ENCODE measurements at places on chromosomes 12 and 14.

DNA sequence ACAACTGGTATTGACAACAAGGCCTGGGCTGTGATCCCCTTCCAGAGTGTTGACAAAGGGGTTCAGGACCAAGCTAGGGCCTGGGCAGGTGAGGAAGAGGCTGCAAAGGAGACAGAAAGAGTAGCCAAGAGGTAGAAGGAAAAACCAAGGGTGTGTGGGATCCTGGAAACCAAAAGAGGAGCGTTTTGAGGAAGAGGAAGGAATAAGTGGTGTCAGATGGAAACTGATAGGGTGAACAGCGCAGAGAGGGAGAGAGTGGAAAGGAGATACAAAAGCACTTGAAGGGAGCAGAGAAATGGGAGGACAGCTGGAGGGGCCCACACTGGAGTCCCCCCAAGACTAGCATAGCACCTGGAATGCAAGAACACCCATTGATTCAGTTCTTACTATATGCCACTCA lies 8.3 kb upstream of the HVCN1 start:
- no peak for DNase-seq

GRCh38 chr12:110537605-110538409 lies 35.7 kb downstream of the RAD9B start:
- DNase-seq = no peak

- DNase-seq = no peak
Observed at GRCh38 chr12:115421796-115422709, 738.1 kb upstream of the TBX3 start.

DNA sequence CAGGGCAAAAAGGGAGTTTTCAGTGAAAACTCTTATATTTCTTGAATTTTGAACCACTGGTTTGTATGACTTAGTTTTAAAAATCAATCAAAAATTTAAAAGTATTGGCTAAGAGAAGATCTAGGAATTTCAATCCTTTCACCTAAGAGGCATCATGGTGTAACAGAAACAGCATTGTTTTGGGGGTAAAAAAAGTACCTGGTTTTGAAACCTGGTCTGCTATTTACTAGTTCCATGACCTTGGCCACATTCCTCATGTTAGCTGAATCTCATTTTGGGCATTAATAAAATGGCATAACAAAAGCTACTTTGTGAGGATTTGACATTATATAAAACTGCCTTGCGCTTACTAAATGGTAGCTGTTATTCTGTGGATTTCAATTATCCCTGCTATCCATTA lies 16.7 kb upstream of the GNPNAT1 start:
- DNase-seq = no peak

GRCh38 chr12:2976581-2976996 lies 17.4 kb downstream of the TEAD4 start:
- no peak for DNase-seq

- no peak for DNase-seq
Observed at GRCh38 chr12:40192704-40193255, 32.0 kb upstream of the LRRK2 start.

GRCh38 chr12:132071040-132071810 lies 72.9 kb downstream of the DDX51 start:
- no peak for DNase-seq

DNA sequence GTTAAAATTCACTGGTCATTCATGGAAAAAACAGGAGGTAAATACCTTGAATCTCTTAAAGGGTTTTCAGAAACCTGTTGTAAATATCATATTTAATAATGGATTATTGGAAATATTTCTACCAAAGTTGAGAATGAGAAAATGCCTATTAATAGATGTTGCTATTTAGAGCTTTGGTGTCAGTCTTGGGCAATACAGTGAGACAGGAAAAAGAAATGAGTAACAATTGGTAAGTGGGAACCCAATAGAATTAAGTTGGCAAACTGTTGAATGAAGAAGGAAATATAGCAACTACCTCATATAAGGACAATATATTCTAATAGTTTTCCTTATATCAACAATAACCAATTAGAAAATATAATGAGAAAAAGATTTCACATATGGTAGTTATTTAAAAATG lies 78.0 kb downstream of the ATF7IP start:
- no peak for DNase-seq

GRCh38 chr12:116202940-116203339 lies 74.6 kb downstream of the MED13L start:
- no peak for DNase-seq

- DNase-seq = no peak
Observed at GRCh38 chr12:96098631-96099030, 63.2 kb upstream of the LTA4H start.

GRCh38 chr12:128971802-128972201 lies 118.5 kb downstream of the GLT1D1 start:
- no peak for DNase-seq

GRCh38 chr12:104137902-104138796 lies at the start of gene NFYB:
Gene NFYB (minus strand): TSS chr12:104138210. CDS start chr12:104135453, 2,757 bp downstream.
- DNase-seq = peak; percentile 82

DNA sequence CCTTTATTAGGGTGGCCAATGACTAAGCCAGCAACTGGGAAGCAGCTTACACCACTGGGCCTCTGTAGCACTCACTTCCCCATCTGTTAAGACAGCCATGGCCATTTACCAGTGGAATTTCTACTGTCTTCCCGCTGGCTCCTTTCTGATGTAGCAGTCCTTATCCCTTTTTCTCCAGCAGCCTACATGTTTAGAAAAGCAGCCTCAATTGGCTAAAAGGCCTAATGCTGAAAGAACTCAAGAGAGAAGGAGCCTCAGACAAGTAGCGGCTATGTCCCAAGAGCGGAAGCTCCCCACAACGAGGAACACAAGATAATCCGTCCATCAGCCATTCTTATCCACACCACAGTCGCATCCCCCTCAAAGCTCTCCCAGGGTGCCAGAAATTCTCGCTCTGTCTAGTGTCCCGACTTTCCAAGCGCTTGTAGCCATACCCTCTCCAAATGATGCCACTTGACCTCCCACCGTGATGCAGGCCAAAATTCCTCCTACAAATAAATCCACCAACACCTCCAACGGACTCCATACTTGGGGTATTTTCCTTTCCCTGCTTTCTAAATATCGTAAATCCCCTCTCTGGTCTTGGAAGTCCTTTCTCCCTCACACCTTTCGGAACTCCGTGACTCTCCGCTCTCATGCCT lies 624 bp downstream of the M6PR start:
- DNase-seq = no peak

- no peak for DNase-seq
Observed at GRCh38 chr14:102189874-102190273, 50.2 kb downstream of the WDR20 start.

DNA sequence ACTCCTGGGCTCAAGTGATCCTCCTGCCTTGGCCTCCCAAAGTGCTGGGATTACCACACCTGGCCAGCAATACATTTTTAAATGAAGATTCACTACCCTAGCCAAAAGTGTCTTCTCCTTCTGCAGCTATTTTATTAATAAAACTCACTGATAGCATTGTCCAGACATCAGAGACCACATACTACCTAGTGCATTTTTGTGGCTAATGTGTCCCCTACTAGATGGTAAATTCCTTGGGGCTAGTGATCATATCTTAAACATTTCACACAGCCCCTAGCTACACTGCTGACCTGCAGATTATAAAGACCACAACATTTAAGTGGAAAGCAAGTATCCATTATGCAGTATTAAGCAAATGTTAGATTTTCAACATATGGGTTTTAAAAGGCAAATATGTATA lies 17.0 kb downstream of the DTD2 start:
- DNase-seq = no peak

GRCh38 chr14:21923820-21924219 lies 250.2 kb upstream of the OR4E1 start:
- no peak for DNase-seq

GRCh38 chr12:25819691-25820090 lies 138.8 kb upstream of the RASSF8 start:
- no peak for DNase-seq

GRCh38 chr14:62079038-62079437 lies 316.8 kb downstream of the SNAPC1 start:
- no peak for DNase-seq

DNA sequence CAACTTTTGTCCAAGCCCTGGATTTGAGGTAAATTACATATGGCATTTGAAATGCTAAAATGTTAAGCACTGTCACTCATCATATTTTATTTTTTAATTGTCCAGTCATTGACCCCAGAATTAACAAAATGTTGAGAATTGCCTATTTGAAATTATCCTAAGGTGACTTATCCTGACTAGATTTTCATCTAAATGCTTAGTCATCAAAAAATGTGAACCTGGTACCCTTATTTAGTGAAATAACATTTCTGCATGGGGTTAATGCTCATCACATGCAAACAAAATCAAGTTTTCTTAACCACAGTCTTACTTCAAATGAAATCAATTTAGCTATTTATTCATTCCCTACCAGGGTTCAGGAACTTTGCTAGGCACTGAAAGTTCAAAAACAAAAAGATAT lies 232.0 kb upstream of the DCN start:
- no peak for DNase-seq

- no peak for DNase-seq
Observed at GRCh38 chr12:92118826-92119536, 26.7 kb downstream of the BTG1 start.

GRCh38 chr14:85634205-85634604 lies 104.3 kb downstream of the FLRT2 start:
- DNase-seq = no peak

DNA sequence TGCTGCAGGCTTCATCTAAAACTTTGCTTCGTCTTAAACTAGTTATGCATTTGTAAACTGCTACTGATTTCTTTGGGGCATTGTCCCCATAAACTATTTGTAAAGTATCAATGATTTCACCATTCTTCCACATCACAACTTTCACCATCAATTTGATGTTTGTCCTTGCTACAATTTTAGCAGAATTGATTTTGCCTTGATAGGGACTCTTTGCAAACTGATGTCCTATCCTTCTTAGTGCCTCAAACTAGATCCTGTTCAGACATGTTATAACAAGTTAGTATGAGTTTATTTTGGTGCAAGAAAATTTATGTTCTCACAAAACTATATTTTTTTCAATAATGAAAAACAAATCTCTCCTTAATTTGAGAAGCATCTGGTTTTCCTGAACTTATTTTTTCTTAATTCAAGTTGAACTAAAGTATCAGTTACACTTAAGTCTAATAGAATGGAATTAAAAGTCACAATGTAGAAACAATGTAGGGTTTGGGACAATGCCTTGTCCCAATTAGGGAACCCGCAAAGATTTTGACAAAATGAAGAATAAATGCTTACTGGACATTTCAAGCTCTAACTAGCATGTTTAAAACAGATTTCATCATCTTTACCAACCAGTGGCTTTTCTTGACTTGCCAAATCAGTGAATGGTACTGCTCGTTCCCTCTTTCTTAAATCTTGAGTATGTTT lies 10.1 kb upstream of the ARID4A start:
- no peak for DNase-seq

DNA sequence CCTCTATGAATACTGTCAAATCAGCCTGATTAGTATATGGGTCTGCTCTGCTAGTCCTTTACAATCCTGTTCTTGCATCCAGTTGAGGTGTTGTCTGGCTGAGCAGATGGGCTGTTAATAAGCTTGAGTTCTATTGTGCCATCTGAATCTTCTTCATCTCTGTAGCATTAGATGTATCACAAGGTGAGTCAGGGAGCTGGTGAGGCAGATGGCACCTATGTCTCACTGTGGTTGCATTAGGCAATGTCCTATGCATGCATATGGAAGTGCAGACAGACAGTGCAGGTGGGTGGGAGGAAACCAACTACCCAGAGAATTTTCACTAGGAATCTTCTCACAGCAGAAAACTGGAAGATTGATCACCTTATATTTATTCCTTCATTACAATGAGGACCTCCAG lies 165.7 kb upstream of the STXBP6 start:
- no peak for DNase-seq

DNA sequence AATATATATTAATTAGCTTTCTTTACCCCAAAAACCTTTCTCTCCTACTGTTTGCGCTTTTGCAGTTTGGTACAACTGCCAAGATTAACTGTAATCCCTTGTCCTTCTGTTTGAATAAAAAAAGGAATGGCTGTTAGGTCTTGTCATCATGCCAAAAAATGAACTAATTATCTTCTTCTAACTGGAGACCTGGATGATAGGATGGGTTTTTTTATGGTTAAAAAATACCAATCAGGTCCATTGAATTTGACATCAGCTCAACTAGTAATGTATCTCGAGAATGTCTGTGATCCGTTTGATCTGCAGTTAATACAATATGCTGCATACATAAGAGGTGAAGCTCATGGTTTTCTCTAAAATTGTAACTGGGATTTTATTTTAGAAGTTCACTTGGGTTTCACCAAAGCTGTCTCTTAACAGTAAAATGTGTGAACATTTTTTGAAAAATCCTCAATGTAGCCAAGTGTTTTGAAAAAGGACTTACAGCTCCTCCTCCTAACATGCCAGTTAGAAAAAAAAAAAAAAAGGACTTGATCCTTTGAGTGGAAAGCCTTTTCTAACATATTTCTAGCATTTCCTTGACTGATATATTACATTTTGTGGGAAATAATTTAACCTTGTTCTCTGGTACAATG lies 96.8 kb downstream of the SRGAP1 start:
- DNase-seq = no peak

DNA sequence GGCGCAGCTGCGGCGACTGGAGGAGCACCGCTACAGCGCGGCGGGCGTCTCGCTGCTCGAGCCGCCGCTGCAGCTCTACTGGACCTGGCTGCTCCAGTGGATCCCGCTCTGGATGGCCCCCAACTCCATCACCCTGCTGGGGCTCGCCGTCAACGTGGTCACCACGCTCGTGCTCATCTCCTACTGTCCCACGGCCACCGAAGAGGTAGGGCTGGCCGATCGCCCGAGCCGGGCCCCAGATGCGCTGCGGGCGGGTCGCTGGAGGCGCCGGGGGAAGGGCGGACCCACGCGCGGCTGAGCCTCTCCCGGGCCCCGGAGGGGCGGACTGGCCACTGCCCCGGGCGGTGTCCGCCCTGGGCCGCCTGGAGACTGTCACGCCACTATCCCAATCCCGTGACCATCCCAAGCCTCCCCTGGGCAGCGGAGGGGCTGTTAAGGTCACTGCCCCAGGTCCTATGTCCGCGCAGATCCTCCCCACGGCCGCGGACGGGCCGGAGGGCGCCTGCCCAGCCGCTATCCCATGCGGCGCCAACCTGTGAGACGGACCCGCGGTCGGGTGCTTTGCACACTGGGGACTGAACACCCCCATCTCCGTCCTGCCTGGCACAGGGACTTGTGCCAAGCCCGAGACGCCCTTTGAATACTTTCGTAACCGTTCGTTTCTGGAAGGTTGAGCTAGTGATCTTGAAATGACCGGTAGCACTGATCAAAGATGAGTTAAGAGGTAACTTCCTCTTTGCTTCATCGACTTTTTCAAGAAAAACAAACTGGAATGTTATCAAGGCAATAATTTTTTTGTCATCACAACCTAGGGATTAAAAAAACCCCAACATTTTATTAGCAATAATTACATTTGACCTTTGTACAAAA lies 725 bp downstream of the CHPT1 start:
- peak; percentile 11 for DNase-seq

Measured in stimulated activated CD4-positive, alpha-beta T cell treated with anti-CD3 and anti-CD28 coated beads, Interleukin-12 subunit alpha, Interleukin-12 subunit beta, amount 100 ng/mL, for 24 hours (primary cell).